ENCODE measurements at places on chromosomes 12 and 14.

- DNase-seq: no peak
These were observed 33.5 kb upstream of the CCDC63 start for GRCh38 chr12:110813285-110813684.

DNA sequence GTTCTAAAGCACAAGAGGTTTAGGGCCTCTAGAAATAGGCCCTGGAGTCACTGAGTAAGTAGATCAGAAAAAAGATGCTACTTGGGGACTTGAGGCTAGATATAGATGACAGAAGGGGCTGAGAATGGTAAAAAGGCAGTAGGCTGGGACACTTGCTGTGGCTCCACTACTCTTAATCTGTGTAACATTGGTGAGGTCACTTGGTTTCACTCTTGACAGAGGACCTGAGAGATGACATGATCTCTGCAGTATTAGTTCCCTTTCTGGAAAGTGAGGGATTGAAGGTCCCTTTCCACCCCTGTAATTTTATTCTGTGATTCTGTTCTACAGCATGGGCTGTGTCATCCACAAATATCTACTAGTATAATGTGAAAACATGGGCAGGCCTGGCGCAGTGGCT, 39.7 kb downstream of the MAPKAPK5 start:
- DNase-seq: no peak

- no peak for DNase-seq
These were observed 32.8 kb upstream of the PTGR2 start for GRCh38 chr14:73818821-73819220.

DNA sequence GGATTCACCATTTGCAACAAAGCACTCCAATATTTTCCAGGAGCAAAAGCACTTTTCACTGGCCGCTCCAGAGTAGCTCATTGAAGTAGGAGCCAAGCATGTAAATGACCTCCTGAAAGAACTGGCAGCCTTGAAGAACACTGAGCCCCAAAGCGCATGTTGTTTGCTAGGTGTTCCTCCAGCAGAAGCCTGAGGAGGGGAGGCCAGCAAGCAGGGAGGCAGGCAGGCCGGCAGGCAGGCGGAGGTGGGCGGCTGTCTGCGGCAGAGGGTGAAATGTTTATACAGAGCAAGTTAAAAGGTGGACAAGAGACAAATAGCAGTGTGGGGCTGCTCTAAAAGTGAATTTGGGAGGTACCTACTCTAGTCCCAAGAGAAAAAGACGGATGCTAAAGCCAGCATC, 439.4 kb downstream of the CCDC91 start:
- no peak for DNase-seq

- no peak for DNase-seq
These were observed 3.4 kb upstream of the FBXO34 start for GRCh38 chr14:55267820-55268219.

GRCh38 chr12:89084751-89085150, 267.6 kb downstream of the DUSP6 start:
- DNase-seq: no peak

DNA sequence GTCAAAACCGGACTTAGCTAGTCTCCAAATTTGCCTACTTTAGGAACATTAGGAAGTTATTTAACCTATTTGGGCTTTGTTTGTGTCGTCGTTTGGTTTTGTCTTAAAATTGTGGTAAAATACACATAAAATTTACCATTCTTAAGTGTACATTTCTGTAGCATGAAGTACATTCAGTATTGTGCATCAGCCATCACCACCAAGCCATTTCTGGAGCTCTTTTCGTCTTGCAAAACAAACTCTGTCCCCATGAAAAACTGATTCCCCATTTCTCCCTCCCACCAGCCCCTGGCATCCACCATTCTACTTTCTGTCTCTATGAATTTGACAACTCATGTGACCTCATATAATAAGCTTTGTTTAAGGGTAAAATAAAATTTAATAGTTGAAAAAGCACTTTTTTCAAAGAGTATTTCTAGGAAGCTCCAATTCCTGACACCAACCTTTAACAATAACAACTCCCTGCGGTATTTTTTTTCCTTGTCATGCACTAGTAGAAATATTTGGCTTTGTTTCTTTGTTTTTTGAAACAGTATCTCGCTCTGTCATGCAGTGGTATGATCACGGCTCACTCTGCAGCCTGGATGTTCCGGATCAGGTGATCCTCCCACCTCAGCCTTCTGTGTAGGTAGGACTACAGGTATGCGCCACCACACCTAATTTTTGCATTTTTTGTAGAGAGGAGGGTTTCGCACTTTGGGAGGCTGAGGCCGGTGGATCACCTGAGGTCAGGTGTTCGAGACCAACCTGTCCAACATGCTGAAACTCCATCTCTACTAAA, 3.6 kb upstream of the UBC start:
- no peak for DNase-seq

GRCh38 chr14:64702493-64703394, 1.5 kb upstream of the PLEKHG3 start:
- peak; percentile 71 for DNase-seq

GRCh38 chr12:82174383-82174782, 183.8 kb downstream of the CCDC59 start:
- DNase-seq: no peak

GRCh38 chr14:50823762-50824636, 7.0 kb downstream of the NIN start:
- DNase-seq: peak; percentile 14

- no peak for DNase-seq
These were observed 6.1 kb upstream of the KRAS start for GRCh38 chr12:25256826-25257225.

- no peak for DNase-seq
These were observed 422.5 kb upstream of the PDE3A start for GRCh38 chr12:19945559-19946435.

DNA sequence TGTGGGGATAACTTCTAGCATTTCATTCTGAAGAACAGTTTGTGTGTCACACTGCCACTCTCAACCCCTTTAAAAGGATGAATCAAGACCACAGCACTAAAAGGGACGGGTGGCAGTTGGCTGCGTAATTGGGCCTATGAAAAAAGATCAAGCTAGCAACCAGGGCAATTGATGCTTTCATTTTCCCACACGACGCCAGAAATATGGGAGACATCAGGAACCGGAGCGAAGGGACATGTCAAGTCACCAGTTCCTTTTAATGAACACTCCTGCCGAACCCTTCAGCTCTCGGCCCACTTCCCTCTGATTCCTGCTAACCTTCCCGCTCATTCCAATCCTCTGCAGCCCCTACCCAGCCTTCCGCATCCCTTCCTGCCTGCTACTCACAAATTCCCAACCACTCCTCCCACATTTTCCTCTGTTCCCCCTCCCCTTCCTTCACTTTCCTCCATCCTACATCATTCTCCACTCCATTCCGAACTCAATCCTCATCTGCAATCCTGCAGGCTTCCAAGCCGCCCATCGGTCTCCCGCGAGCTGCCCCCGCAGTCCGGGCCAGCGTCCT, 753 bp downstream of the CSRNP2 start:
- peak; percentile 8 for DNase-seq

DNA sequence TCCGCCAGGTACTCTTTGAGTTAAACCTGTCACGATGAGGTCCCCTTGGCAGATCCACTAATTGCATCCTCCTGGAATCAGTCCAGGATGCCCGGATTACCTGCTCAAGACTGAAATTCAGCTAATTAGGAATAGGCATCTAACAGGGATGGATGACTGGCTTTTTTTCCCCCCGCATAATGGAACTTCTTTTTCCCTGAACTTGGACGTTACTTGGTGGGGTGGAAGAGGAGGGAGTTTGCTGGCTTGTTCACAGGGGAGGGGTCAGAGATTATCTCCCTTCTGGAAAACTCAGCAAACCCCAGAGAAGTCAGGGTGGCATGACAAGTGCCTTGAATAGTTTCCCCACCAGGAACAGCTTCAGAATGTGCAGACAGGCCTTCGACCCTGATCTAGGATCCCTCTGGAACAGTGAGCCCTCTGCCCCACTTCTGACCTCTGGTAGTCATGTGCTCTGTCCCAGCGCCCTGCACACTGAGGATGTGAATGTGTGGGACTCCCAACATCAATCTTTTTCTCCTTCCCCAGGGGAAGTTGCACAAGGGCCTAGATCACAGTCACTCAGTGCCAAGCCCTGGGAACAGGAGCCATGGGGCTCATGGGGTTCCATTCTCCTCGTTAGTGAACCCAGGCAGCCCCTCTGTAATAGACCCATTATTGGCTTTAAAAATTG, 142.5 kb downstream of the SMOC1 start:
- DNase-seq: no peak

- DNase-seq: no peak
These were observed 145.8 kb downstream of the GCH1 start for GRCh38 chr14:54756656-54757392.

GRCh38 chr12:109047081-109047805, 5.1 kb upstream of the USP30 start:
- no peak for DNase-seq

DNA sequence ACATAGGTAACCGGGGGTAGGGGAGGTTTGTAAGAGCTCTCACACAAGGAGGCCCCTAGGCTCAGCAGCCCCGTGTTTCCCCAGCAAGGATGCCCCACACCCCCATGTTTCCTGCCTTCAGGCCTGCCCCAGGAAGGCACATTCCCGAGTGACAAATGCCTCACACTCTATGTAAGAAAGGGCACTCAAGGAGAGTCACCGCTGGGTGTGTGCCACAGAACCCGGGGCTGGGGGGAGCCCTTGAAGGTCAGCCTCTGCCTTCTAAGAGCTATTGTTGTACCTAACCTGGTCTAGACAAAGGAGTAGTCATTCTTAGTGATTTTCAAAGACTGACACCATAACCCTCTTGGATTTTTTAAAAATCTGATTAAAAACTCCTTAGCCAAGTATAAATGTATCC, 333.6 kb downstream of the DPF3 start:
- DNase-seq: no peak

DNA sequence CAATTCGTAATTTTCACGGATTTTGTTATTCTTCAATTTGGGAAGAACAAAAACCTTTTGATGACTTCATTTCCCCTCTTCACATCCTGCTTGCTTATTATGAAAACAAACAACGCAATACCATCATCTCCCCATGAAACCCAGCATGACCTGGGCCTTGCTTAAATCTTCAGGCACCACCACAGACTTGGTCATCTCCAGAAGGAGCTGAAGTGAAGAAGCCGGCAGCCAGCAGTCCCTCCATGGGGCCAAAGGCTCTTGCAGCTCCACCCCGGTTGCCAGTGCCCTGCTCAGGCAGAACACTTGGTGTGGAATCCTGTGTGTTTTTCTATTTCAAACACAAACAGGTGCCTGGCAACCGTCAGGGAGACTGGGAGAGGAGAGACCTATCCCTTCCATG, 982.9 kb upstream of the TMEM132C start:
- DNase-seq: no peak

GRCh38 chr14:59271734-59272133, 83.3 kb downstream of the DAAM1 start:
- no peak for DNase-seq

GRCh38 chr12:18492372-18493025, 231.2 kb downstream of the PIK3C2G start:
- no peak for DNase-seq

GRCh38 chr14:95314609-95315008, 5.1 kb downstream of the CLMN start:
- DNase-seq: no peak

GRCh38 chr12:57887631-57888408, 41.3 kb upstream of the CTDSP2 start:
- no peak for DNase-seq

GRCh38 chr12:71159878-71160277, 2.1 kb upstream of the TSPAN8 start:
- no peak for DNase-seq

GRCh38 chr14:95464514-95464913, 51.9 kb downstream of the SYNE3 start:
- no peak for DNase-seq

DNA sequence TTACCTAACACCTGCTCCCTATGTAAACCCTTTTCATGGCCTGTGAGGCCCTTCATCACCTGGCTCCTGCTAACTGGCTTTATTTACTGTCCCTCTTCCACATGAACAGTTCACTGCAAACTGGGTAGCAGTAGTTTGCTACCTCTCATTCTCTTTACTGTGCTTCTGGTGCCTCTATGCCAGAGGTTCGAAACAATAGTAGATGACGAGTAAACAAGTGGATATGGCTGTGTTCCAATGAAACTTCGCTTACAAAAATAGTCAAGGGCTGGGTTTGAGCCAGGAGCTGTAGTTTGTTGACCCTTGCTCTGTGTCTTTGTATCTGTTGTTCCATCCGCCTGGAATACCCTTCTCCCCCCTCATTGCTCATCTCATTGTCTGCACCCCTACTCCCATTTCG, 233.6 kb upstream of the RMST start:
- no peak for DNase-seq

DNA sequence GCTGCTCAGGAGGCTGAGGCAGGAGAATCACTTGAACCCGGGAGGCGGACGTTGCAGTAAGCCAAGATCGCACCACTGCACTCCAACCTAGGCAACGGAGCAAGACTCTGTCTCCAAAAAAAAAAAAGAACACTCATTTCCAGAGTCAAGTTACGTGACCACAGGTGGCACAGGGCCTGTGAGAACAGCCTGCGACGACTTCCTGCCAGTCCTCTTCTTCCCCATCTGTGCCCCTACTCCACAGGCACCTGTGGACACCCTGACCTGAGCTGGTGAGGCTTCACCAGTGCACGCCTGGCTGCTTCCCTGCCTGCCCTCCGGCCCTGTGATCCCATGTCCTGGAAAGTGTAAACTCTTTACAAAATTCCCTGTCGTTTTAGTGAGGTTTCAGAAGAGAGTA, 77.7 kb downstream of the PPP2R5C start:
- DNase-seq: peak; percentile 73

DNA sequence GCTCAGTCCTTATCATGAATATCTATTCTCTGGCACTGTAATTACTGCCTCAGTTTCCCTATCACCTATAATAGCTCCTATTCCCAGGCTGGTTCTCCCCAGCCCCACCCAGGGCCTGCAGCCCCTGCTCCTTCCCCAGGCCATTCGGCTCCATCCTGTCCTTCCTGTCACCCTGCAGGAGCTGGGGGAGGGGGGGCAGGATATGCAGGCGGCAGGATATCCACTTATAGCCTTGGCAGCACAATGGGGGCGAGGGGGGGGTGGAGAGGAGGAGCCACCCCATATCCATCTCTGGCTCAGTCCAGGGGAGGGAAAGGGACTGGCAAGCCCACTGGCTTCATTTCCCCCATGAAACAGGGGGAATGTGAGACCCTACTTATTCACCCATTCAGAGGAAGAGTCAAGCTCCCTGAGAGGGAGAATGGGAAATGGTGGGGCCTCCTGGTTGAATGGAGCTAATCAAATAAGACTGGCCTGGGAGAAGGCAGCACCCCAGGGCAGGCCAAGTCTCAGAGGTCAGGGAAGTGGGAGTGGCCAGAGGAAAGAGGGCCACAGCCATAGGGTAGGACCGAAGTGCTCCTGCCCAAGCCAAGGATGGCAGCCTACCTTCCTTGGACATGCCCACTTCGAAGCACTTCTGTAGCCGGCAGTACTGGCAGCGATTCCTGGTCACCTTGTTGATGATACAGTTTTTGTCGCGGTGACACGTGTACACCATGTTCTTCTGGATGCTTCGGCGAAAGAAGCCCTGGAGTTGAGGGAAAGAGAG, 7.8 kb upstream of the ITGB7 start:
- DNase-seq: no peak

Measured in CD4-positive, alpha-beta memory T cell (primary cell).